ENCODE measurements at places on chromosomes 4 and X. TPM values are rescaled to one million over a fixed set of nuclear protein-coding genes. Genes with fewer than 3 reads are reported as not detected.

Gene RTL9
- total RNA-seq, result not detected

Gene PALLD
- 1,036 TPM for total RNA-seq

GRCh38 chr4:2304321-2304876 lies 42.5 kb upstream of the MXD4 start:
- ATAC-seq, result no peak

DNA sequence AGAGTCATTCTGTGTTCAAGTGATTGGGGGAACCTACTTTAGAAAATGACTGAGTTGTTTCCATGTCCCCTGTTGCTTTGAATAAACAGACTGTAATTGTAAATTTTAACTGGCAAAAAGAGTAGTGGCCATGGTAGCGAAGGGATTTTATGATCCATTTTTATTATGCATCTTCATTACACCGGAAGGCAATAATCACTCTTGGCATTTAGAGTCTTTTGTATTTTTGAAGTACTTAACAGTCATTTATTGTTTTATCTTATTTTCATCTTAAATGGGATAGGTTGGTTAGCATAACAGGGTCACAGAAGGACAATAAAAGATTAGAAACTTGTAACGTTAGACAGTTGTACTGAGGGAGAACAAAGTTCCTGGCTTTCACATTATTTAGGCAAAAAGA lies 11.0 kb upstream of the OTC start:
- no peak for ATAC-seq

- ATAC-seq, result no peak
Measured at GRCh38 chrX:78687586-78687985, 28.5 kb upstream of the RTL3 start.

- no peak for ATAC-seq
Measured at GRCh38 chr4:75376543-75376942, 137.7 kb downstream of the RCHY1 start.

GRCh38 chr4:56129431-56129861 lies 180.7 kb downstream of the CEP135 start:
- ATAC-seq, result no peak

DNA sequence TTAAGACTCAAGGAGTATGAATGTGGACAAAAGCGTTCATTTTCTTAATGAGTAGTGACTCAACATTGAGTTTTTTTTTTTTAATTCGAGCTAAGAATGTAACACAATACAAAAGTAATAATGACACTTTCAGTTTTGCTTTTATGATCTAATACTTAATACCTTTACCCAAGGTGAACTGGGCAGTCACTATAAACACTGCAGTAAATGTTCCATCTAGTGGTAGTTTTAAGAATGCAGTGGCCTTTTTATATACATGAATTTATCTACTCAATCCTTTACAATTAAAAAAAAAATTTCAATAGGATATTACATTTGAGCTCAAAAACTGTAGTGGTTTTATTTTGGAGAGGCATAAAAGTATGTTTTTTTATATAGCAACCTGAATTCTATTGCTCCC lies 33.9 kb downstream of the PDK3 start:
- no peak for ATAC-seq
